H1 (cell line): ENCODE measurements at places on chromosomes 2 and 18.

DNA sequence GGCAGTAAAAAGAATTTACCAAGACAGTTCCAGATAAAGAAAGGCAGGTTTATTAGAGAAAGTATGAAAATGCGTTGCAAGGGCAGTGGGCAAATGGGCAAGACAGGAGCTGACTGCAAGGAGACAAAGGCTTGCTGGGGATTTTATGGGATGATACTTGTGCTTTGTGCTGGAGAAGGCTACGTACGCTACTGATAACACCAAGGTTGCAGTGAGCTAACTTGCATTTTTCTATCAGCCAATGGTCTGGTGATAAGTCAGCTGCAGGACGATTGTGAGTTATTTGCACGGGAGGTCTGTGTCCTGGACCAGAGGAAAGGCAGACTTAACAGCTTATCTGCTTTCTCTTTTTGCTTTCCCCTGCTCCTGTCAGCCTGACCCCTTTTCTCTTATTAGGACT lies 116.5 kb downstream of the PMS1 start:
- DNase-seq = no peak

- no peak for DNase-seq
Observed at GRCh38 chr2:119219873-119220272, 3.8 kb upstream of the STEAP3 start.

DNA sequence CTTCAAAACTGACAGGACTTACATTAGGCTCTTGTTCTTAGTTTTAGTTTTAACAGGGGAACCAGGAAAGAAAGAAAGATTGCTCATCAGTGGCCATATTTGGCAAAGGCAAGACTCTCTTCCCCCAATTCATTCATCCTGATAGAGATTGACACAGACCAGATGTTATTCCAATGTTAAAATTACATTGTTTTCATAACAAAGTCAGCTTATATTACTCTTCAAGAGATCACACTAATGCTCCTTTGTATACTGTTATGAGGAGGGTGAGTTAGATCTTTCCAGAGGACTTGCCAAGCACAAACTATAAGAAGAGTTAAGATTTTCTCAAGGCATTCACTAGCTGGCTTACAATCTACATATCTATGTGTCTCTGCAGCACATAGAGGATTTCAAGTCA lies 252.1 kb downstream of the SLC8A1 start:
- no peak for DNase-seq

DNA sequence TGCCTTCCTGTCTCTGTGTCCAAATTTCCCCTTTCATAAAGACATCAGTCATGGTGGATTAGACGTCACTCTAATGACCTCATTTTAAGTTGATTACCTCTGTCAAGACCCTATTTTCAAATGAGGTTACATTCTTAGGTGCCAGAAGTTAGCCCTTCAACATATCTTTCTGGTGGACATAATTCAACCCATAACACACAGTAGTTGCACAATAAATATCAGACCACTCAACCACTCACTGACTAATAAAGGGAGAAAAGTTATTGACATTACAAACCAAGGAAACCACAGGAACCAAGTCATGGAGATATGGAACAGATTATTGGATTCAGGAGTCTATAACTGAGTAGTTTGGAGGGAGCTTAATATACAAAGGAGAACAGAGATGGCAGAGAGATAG lies 377.4 kb upstream of the ACVR2A start:
- DNase-seq = no peak

DNA sequence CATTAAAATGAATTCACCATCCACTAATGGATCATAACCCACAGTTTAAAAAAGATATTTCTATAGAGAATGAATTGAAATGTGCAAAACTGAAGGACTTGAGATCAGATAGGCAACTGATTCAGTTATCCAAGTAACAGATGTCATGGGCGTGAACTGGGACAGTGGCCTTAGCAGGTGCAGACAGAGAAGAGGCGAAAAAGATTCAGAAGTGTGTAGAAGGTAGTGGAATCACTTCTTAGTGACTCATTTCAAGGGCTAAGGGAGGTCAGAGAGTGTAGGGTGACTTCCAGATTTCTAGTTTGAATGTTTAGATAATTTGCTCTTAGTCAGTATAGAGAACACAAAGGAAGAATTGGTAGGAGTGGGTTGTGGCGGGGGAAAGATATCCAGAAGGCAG lies 79.7 kb downstream of the EHBP1 start:
- DNase-seq = no peak

DNA sequence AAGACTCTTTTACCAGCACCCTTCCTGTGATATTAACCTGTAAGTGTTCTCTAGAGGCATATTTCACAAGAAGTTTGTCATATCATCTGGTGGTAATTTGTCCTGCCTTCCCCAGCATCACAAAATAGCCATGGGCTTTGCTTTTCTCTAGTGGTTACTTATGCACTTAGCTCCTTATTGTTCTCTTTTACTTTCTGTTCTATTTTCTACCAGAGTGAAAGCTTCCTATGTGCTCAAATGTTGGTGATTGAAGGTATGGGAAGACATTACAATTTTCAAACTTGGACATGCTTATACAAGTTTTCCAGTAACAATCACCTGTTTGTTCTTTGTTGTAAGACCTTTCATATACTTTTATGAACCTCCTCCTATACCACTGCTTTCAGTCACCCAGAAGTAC lies 87.0 kb upstream of the KCNH7 start:
- no peak for DNase-seq

DNA sequence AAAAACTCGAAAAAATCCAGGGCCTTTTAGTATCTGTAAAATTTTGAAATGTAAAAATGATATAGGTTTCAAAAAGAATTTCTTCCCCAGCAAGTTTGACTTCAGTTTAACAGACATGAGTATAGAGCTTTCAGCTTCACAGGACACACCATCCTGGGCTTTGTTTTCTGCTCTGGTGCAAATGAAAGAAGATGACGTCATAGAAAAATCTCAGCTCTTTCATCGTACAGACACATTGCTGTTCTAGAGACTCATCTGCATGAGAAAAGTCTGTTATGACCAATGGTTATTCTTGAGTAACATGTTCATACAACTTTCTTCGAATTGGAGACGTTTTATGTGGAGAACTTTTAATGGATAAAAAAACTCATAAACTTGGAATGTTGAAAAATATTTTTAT lies 111.7 kb upstream of the DYNAP start:
- no peak for DNase-seq

DNA sequence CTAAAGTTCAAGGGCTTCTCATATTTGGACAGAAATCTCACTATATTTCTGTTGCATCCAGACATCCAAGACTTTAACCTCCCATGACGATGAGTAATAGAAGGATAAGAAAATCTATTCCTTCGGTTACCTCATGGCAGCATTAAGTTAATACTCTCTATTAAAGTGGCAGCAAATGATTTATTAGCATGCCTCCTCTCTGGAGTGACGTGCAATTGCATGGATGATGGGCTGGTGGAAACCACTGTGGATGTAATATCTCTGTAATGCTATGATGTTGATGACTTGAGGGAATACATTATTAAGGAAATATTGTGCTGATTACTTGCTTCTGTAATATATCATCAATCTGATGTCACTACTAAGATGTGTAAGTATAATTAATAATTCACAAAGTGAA lies 336.8 kb downstream of the DSEL start:
- DNase-seq = no peak

DNA sequence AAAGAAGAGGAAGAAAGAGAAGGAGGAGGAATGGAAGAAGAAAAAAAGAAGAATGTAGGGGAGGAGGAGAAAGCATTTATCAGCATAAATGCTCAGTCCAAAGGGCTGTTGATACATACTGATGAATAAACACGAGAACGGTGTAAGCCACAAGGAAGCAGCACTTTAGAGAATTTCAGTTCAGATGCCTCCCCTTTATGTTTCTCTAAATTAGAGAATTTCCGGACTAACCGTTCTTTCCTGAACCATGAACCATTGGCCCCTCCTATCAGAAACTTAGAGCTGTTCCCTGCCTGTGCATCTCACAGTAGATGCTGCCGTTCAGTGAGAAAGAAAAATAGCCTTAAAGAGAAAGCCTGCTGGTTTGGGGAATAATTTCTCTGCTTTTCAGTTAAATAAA lies 49.2 kb upstream of the TUBA3D start:
- DNase-seq = no peak

DNA sequence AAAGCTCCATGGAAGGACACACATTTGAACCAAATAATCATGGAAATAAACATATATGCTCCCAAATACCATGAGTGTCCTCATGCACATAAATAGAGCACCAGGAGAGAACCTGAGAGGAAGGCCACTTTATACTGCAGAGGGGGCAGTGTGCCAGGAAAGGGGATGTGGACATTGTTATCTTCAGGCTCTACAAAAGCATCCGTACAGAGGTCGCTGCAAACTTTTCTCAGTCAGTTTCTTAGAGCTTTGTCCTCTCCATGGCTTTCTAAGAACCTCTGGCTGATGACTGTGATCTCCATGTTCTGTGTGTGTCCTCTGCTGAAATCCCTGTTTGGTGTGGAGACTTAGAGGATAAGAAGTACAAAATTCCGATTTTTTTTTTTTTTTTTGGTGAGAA lies 515.7 kb downstream of the CNTNAP5 start:
- no peak for DNase-seq

DNA sequence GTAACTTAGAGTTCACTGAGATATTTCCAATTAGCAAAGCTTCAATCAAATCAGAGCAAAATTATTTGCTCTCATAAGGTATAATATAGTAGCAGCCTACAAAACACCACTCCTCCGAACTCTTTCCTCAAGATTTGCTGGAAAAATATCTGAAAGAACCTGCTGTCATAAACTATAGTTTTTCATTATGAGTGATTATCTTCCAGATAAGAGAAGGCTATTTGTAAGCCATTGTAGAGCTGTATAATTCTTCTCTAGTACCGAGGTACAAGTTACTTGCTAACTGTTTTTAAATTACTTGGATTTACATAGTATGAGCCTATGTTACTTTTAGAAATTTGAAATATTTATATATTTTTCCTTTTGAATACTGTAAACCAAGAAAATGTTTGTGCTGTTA lies 2.1 kb downstream of the NDC80 start:
- no peak for DNase-seq

DNA sequence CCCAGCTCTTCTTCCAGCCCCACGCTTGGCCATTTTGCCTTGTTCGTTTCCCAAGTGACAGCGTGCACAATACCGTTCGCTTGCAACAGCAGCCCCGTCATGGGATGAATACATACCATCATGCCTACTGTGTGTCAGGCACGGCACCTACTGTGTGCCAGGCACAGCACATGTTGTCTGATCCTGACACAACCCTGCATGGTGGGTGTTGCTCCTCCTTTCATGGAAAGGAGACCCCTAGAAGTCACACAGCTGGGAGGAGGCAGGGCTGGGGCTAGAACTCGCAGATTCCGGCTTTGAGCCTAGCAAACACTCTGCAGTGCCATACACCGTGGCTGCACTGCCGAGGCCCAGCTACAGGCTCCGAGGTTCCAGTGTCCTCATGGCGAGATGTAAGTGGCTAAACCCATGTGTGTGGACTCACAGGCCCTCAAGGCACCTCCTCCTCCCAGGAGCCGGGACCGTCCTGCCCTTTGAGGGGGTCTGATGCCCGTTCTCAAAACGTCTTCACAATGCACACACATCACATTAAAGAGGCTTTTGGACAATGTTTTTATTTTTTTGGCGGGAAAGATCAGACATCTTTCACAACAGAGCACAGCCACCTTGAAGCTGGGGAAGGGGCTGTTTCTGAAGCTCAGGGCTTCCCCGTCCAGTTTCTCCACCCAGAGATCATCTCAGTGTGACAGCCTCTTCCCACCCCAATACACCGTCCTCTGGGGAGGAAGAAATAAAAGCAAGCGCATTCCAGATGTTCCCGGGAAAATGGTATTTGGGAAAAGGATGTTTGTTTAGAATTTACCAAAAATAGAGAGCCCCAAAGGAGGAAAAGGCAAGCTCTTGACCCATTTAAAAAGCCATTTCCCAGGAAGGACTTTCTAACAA lies 64.9 kb downstream of the HS1BP3 start:
- no peak for DNase-seq

GRCh38 chr2:132282911-132283310 lies 121.2 kb upstream of the ANKRD30BL start:
- no peak for DNase-seq

- no peak for DNase-seq
Observed at GRCh38 chr2:25387876-25388449, 46.2 kb upstream of the DNMT3A start.
